ENCODE measurements at places on chromosomes 11 and 22.

- H3K4me3 ChIP-seq, result peak overlapping the region; percentile 67
- H3K27me3 ChIP-seq, result no peaks in the 10 kb centered on the region
- H3K4me1 ChIP-seq, result peaks cover 44% of the 10 kb centered on the region
- H3K36me3 ChIP-seq, result no peaks in the 10 kb centered on the region
- H3K27ac ChIP-seq, result peak overlapping the region; percentile 70
These were observed 1.2 kb downstream of the AIP start for GRCh38 chr11:67483831-67484665.

GRCh38 chr11:132453406-132453805 lies 1078.9 kb downstream of the OPCML start:
- DNase-seq, result no peak
- H3K36me3 ChIP-seq, result no peaks in the 10 kb centered on the region
- H3K27ac ChIP-seq, result no peak overlapping the region
- no peaks in the 10 kb centered on the region for H3K4me1 ChIP-seq
- H3K27me3 ChIP-seq, result no peaks in the 10 kb centered on the region

- DNase-seq, result no peak
- H3K27ac ChIP-seq, result no peak overlapping the region
- H3K4me1 ChIP-seq, result peaks cover 8% of the 10 kb centered on the region
- H3K4me3 ChIP-seq, result no peak overlapping the region
- peaks cover 18% of the 10 kb centered on the region for H3K27me3 ChIP-seq
These were observed 1.9 kb downstream of the MDK start for GRCh38 chr11:46383404-46383758.

DNA sequence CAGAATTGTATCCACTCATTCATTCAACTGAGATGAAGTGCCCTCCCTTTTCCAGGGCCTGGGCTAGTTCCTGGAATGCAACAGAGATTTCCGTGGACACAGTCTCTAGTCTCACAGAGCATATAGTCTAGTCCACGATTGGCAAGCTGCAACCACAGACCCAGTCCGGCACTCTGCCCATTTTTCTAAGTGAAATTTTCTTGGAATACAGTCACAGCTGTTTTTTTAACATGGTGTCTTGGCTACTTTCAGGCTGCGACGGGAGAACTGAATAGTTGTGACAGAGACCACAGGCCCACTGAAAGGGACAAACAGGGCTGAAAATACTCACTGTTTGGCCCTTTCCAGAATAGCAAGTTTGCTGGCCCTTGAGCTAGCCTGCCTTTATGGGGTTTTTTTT lies 29.2 kb downstream of the ALG12 start:
- no peak for DNase-seq
- H3K4me1 ChIP-seq, result no peaks in the 10 kb centered on the region
- H3K27ac ChIP-seq, result no peak overlapping the region
- peaks cover 48% of the 10 kb centered on the region for H3K36me3 ChIP-seq

GRCh38 chr11:65425971-65426838 lies 3.6 kb downstream of the NEAT1 start:
- peak overlapping the region; percentile 100 for H3K27ac ChIP-seq
- no peaks in the 10 kb centered on the region for H3K36me3 ChIP-seq
- DNase-seq, result no peak
- H3K27me3 ChIP-seq, result no peaks in the 10 kb centered on the region

DNA sequence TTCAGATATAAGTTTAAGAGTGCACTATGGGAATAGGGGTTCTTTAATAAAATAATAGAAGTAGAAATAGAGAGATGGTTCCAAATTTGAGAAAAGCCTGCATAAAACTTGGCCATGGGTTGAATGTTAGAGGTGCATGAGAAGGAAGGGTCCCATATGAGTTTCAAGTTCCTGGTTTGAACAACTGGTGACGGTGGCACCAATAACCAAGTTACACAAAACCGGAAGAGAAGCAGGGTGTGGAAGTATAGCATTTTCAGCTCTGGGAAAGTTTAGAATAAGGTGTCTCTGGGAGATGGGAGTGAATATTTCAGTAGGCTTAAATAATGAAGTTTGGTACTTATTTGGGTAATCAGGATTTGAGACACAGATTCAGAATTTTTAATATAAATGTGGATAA lies 2.4 kb downstream of the CASP1 start:
- H3K4me3 ChIP-seq, result 0 out of 2 replicates have a peak overlapping the region, but pooled peaks have one; percentile 58
- H3K4me1 ChIP-seq, result 0 out of 2 replicates have a peak, but pooled peaks cover 3% of the 10 kb centered on the region
- DNase-seq, result no peak

DNA sequence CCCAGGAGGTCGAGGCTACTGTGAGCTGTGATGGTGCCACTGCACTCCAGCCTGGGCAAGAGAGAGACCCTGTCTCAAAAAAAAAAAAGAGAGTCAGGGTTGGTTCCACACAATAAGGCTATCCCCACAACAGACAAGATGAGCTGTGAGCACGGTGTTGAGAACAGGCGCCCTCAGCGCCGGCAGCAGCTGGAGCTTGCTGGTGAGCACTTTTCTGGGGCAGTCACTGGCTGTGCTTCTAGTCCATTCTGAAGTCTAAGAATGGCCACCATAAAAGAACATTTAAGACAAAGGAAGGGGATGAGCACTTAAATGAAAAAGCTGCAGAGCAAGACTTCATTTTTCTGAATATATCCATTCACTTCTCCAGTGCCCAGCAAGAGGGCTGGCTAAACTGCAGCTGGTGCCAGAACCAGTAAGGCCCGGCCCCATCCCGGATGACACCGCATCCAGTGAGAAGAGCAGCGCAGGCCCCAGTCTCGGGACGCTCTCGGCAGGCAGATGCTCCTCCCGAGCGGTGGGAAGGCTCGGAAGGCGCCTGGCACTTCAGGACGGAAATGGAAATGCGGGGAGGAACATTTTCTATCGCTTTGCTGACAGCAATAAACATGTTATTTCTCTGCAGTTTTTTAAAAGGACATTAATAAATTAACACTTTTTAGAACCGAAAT lies 12.2 kb downstream of the TUBGCP6 start:
- no peaks in the 10 kb centered on the region for H3K36me3 ChIP-seq
- no peak overlapping the region for H3K27ac ChIP-seq
- H3K4me3 ChIP-seq, result no peak overlapping the region
- H3K4me1 ChIP-seq, result no peaks in the 10 kb centered on the region
- no peak for DNase-seq

- H3K4me1 ChIP-seq, result no peaks in the 10 kb centered on the region
- no peaks in the 10 kb centered on the region for H3K36me3 ChIP-seq
- no peak overlapping the region for H3K27ac ChIP-seq
- H3K27me3 ChIP-seq, result no peaks in the 10 kb centered on the region
- peak overlapping the region; percentile 38 for H3K4me3 ChIP-seq
These were observed 38.0 kb upstream of the TBCEL start for GRCh38 chr11:120985718-120986569.

DNA sequence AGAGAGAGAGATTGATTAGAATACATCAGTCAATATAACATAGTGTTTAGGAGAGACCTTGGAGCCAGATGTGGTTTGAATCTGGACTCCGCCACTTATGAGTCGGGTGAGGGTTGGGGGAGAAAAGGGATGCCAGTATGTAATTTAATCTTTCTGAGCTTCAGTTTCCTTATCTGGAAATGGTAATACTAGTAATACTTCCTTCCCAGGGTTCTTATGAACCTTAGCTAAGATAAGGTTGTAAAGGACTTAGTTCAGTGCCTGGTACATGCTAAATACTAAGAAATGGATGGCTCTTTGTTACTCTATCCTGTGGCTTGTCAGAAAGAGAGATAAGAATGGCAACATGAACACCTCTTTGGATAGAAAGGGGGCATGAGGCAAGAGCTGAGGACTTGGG lies 226.1 kb upstream of the NARS2 start:
- no peak for DNase-seq
- H3K36me3 ChIP-seq, result no peaks in the 10 kb centered on the region
- H3K4me1 ChIP-seq, result no peaks in the 10 kb centered on the region
- no peaks in the 10 kb centered on the region for H3K27me3 ChIP-seq

- H3K36me3 ChIP-seq, result no peaks in the 10 kb centered on the region
- no peak overlapping the region for H3K4me3 ChIP-seq
- no peaks in the 10 kb centered on the region for H3K4me1 ChIP-seq
- no peak for DNase-seq
- no peaks in the 10 kb centered on the region for H3K27me3 ChIP-seq
These were observed 15.1 kb upstream of the ATXN10 start for GRCh38 chr22:45656577-45656976.

All from GM12878 (cell line).